Stimulated activated CD4-positive, alpha-beta T cell treated with anti-CD3 and anti-CD28 coated beads, Interleukin-1b, Interleukin-23, amount 100 ng/mL, for 4 hours (primary cell): ENCODE measurements at places on chromosomes 4 and X.

- DNase-seq = no peak
These were observed 50.3 kb downstream of the TMEM165 start for GRCh38 chr4:55445921-55446577.

DNA sequence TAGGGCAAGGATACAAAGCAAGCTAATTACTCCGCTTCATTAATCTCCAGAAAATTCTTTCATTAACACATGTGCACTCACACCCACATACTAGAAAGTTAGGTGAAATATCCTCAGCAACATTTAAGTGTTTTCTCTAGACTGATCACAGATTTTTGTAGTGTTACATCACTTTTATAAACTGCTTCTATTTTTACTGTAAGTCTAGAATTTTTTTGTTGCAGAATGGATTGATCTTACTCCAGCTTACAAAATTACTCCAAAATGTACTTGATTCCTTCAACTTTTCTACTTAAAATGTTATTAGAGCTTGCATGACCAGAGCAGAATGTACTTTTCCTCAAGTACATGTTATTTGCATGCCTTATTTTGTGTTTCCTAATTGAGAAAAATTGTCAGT lies 2325.2 kb downstream of the PCDH7 start:
- no peak for DNase-seq

DNA sequence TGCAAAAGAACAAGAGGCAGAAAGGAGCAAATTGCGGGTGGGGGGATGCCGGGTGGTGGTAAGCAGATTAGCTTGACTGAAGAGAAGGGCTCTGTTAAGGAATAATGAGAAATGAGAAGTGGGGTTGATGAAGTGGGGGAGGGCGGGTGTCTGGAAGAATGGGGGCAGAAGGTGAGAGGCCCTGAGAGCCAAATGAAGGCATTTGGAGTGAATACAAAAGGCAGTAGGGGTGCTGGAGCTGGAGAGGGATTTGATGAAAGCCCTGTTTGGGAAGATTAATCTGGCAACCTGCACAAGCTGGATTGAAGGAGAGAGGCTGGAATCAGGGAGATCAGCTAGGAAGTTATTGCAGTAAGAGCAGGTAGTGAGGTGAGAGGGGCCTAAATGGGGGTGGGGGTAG lies 82.1 kb downstream of the GUCY2F start:
- DNase-seq = no peak

DNA sequence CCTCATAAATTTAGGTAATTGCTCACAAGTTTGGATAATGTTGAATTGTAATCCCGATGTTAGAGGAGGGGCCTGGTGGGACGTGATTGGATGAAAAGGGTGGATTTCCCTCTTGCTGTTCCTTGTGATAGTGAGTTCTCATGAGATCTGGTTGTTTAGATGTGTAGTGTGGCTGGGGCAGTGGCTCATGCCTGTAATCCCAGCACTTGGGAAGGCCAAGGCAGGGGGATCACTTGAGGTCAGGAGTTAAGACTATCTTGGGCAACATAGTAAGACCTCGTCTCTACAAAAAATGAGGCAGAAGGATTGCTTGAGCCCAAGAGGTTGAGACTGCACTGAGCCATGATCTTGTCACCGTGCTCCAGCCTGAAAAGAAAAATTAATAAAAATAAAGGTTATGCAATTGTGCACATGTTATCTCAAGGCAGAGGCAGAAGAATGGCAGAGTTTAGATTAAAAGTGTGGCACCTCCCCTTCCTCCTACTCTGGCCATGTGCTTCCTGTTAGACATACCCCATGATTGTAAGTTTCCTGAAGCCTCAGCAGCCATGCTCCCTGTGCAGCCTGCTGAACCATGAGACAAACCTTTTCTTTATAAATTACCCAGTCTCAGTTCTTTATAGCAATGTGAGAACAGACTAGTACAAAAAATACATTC lies 36.5 kb downstream of the ERVMER34-1 start:
- DNase-seq = no peak

- DNase-seq = no peak
These were observed 479.7 kb upstream of the DIAPH2 start for GRCh38 chrX:96204928-96205327.

DNA sequence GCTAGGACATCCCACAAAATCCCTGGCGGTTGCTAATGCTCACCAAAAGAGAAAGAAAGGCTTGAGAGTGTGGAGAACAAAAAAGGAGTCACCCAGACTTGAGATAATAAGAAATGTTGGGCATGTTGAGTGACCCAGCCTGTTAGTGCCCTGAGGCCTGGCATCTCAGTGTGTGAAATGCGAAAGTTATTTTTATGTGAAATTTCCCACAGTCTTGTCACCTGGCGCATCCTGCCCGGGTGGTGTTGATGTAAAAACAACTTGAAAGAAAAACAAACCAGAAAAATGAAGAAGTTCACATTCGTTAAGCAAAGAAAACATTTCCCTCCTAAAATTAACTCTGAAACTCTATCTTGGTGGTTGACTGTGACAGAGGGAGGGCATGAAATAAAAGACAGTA lies 495.2 kb downstream of the MID1IP1 start:
- no peak for DNase-seq

- DNase-seq = no peak
These were observed 5.2 kb upstream of the AMBN start for GRCh38 chr4:70586841-70587240.

- no peak for DNase-seq
These were observed 37.4 kb downstream of the OCRL start for GRCh38 chrX:129577473-129577872.

GRCh38 chr4:25901030-25901430 lies 13.0 kb upstream of the SMIM20 start:
- no peak for DNase-seq

GRCh38 chr4:31727030-31727429 lies 1006.9 kb downstream of the PCDH7 start:
- no peak for DNase-seq

DNA sequence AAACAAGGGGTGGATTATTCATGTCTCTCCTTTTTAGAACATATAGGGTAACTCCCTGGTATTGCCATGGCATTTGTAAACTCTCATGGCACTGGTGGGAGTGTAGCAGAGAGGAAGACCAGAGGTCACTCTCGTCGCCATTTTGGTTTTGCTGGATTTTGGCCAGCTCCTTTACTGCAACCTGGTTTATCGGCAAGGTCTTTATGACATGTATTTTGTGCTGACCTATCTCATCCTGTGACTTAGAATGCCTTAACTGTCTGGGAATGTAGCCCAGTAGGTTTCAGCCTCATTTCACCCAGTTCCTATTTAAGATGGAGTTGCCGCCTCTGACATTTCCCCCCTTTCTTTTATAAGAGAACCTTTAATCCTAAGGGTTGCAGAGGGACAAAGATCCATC lies 45.8 kb downstream of the MGST2 start:
- DNase-seq = no peak

- DNase-seq = no peak
These were observed 88.2 kb downstream of the ADGRA3 start for GRCh38 chr4:22427675-22428074.

DNA sequence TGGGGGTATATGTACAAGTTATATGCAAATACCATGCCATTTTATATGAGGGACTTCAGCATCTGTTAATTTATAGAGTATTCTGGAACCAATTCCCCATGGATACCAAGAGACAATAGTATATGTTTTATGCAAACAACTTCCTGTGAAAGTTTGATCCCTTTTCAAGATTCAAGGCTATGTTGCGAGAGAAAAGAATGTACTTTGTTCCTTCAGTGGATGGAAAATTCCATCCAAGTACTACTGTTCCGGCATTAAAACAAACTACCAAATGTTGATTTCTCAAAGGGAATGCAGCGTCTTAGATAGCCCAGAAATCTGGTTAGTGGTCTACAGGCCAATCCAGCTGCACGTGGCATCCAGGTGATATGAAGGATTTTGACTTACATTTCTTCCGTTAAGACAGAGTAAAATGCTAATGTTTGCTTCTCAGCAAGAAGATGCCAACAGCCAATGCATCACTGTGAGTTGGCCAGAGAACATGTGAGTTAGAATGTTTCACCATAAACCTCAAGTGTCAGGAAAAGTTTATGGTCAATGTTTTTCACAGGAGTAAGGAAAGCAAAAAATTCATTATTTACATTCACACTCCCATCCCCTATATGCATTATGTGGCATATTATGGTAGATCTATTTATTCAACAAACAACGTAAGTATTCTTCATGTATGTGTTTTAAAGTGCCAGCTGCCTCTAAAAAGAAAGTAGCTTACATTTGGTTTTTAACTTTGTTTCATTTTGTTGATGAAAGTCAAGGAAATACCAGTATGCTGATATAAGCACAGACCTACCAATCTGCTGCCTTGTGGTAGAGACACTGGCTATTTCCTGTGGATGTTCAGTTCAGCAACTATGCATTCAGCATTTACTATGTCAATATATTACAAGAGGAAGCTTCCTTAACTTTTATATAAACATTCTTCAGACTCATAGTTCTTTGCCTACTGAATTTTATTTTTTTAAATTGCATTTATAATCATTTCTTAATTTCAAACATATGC lies 44.4 kb downstream of the METTL14 start:
- no peak for DNase-seq

DNA sequence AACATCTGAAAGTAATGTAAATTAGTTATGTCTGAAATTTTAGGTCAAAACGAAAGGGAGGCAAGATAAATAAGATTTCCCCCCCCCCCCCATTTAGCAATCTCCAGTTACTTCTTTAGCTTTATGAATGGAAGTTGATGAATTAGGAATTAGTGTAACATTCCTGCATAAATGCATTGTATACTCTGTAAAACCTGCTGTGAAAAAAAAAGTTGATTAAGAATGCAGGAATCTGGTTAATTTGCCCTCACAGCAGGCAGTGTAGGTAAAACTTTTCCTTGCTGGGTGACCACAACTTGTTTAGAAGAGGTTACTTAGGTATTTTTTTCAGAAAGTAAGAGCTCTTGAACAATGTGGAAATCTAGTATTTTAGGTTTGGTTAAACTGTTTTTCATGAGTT lies 15.3 kb downstream of the LARP7 start:
- no peak for DNase-seq

DNA sequence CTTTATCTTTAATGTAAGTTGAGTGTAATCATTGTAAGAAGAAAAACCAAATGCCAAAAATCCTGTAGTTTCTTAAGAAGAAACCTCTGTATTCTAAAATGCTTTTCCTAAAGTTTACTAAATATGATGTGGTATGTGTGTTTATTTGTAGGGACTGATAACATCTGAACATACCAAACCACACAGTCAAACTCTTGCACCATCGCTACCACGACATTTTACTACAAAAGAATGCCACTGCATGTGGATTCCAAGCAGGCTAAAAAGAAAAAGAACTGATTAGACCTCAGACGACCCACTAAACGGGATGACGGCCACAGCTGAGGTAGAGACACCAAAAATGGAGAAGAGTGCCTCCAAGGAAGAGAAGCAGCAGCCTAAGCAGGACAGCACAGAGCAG lies 46.1 kb downstream of the LAS1L start:
- DNase-seq = no peak

DNA sequence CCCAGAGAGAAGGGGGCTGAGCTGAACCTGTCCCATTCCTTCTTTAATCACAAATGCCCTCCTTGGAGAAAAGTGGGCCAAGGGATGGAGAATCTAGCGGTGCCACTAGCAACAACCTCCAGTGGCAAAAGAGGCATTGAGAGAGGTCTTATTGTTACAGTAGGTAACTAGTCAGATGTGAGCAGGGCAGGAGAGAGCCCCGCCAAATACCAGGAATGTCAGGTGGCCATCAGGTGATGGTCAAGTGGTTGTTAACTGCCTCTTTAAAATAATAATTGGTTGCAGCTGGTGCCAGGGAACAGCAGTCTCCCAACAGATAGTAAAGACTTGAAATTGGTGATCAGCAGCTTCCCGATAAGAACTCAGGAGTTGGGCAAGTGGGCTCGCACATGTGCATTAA lies 116.1 kb downstream of the EVC2 start:
- DNase-seq = no peak

GRCh38 chr4:75908555-75908954 lies 6.3 kb upstream of the PPEF2 start:
- DNase-seq = no peak

- no peak for DNase-seq
These were observed 57.5 kb upstream of the ZCCHC13 start for GRCh38 chrX:74246524-74246923.
